Suppressor macrophage treated with lipopolysaccharide for 4 hours (primary cell): ENCODE measurements at places on chromosomes 7 and 10.

DNA sequence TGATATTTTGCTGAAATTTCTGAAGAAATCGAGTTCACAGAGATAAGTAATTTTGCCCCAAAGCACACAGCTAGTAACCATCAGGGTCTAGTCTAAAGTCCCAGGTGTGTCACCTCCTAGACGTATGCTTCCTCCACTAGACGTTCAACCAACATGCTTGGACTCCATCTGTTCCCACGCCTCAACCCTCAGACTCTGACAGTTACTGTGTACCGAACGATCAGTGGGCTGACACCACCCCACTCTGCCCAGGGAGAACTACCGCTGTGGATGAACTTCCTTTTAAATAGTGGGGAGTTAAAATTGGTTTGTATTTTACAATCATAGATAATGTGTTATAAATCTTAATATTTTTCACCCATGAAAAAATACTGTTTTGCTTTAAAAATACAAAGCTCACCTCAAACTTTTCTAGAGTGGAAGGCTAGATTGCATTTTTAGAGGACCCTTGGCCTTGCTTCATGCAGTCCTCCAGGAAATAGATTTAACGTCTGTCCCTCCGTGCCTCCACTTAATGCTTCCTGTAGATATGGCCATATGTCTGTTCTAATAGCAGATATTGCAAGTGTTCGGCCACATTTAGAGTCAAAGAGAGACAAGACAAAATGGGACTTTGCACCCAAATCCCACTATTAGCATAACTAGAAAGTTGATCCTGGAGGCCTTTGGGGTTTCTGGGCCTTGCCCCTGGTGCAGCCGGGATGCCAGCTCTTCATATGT lies 91.4 kb upstream of the ZPBP start:
- no peak for DNase-seq

- DNase-seq = peak; percentile 24
Measured at GRCh38 chr7:143325240-143325639, 9.3 kb downstream of the CLCN1 start.

GRCh38 chr7:69738396-69738951 lies 140.2 kb downstream of the AUTS2 start:
- no peak for DNase-seq

DNA sequence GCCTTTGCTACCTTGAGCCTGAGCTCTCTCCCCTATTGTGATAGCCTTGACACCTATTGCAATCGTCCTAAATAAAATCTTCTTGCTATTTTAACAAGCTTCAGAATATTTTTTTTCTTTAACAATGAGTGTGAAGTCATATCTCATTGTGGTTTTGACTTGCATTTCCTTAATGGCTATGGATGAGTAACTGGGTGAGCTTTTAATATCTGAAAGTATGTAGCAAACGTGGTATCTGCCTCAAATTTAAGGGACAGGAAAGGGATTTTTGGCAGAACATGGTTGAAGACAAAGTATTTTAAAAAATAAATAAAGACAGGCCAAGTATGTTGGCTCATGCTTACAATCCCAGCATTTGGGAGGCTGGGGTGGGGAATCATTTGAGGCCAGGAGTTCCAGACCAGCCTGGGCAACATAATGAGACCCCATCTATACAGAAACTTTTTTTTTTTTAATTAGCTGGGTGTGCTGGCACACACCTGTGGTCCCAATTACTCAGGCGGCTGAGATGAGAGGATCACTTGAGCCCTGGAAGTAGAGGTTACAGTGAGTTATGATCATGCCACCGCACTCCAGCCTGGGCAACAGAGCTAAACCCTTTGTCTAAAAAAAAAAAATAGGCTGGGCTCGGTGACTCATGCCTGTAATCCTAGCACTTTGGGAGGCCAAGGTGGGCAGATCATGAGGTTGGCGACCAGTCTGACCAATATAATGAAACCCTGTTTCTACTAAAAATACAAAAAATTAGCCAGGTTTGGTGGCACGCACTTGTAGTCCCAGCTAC lies 319.3 kb upstream of the NRP1 start:
- DNase-seq = peak; percentile 52

DNA sequence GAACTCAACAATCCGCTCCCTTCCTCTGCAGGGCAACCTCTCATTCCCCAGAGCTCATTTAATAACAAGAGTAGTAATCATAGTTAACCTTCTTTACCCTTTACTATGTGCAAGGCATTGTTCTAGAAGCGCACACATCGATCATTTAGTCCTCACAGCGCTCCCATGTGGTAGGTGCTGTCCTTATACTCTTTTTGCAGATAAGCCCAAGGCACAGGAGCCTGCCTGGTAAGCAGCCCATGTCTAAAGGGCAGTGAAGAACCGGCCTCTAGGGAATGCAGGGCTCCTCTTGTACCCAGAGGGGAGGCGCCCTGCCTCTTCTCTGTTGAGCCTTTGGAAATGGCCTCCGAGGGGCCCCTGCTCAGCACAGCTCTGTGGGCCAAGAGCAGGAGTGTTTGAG lies 14.3 kb downstream of the CHST3 start:
- no peak for DNase-seq
